Stomach (tissue), 19 donors: ENCODE measurements at places on chromosomes 2 and 18. TPM values are rescaled to one million over a fixed set of nuclear protein-coding genes. Genes with fewer than 3 reads are reported as not detected.

The RSAD2 gene
- not detected for total RNA-seq

- no peak overlapping the region for H3K4me3 ChIP-seq
- no peak for DNase-seq
- no peaks in the 10 kb centered on the region for H3K36me3 ChIP-seq
- H3K27me3 ChIP-seq = no peaks in the 10 kb centered on the region
- no peaks in the 10 kb centered on the region for H3K4me1 ChIP-seq
- H3K27ac ChIP-seq = no peak overlapping the region
Observed at GRCh38 chr2:195304310-195304709, 352.7 kb upstream of the SLC39A10 start.

- H3K27me3 ChIP-seq = no peaks in the 10 kb centered on the region
- H3K4me1 ChIP-seq = peaks cover 8% of the 10 kb centered on the region
- H3K27ac ChIP-seq = no peak overlapping the region
- H3K36me3 ChIP-seq = peaks cover 30% of the 10 kb centered on the region
- no peak overlapping the region for H3K4me3 ChIP-seq
- DNase-seq = peak; percentile 67
Observed at GRCh38 chr2:69464575-69464974, 27.3 kb upstream of the NFU1 start.

GRCh38 chr2:222730366-222730999 lies 59.0 kb downstream of the MOGAT1 start:
- no peak for DNase-seq
- H3K36me3 ChIP-seq = no peaks in the 10 kb centered on the region
- no peaks in the 10 kb centered on the region for H3K27me3 ChIP-seq
- no peak overlapping the region for H3K4me3 ChIP-seq
- H3K27ac ChIP-seq = no peak overlapping the region
- H3K4me1 ChIP-seq = peaks cover 9% of the 10 kb centered on the region

The MMADHC gene
- 34.1 TPM for total RNA-seq

The ACAA2 gene
- 45.5 TPM for total RNA-seq

DNA sequence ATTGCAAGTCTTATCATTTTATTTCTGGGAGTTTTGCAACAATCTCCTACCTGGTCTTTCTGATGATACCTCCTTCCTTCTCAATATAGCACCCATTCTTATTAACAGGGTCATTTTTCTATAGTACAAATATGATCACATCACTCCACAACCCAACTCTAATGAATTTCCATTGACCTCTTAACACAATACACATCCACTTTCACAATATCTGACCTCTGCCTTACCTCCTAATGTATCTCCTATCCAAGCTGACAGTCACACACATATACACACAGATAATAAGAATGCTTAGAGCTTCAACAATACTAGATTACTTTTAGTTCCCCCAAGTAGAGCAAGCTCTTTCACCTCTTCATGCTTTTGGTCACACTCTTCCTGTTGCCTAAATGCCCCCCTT lies 40.9 kb downstream of the EVA1A start:
- H3K27me3 ChIP-seq = no peaks in the 10 kb centered on the region
- H3K4me1 ChIP-seq = no peaks in the 10 kb centered on the region
- H3K27ac ChIP-seq = no peak overlapping the region
- no peak overlapping the region for H3K4me3 ChIP-seq

The SLC40A1 gene
- 60.7 TPM for total RNA-seq

DNA sequence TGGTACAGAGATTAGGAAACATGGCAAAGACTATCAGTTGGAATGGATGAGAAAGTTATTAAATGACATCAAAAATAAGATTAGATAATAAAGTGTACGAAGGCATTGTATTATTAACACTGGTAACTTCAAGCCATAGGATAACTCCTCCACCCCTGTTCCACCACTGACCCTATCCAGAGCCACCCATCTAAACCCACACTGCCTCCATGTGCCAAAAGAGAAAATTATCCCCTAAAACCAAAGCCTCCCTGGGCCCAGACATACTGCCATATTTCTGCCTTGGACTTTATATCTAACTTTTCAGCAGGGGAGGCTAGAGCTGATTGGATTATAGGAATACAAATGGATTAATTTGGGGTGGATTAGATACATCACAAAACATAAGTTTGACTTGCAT lies 443.7 kb downstream of the BCL11A start:
- H3K4me1 ChIP-seq = peaks cover 4% of the 10 kb centered on the region
- no peak overlapping the region for H3K27ac ChIP-seq
- no peaks in the 10 kb centered on the region for H3K27me3 ChIP-seq
- no peaks in the 10 kb centered on the region for H3K36me3 ChIP-seq

- no peak overlapping the region for H3K27ac ChIP-seq
- H3K36me3 ChIP-seq = no peaks in the 10 kb centered on the region
- no peaks in the 10 kb centered on the region for H3K4me1 ChIP-seq
- no peak for DNase-seq
- no peak overlapping the region for H3K4me3 ChIP-seq
Observed at GRCh38 chr18:1907470-1908206, 663.7 kb downstream of the METTL4 start.

The CPO gene
- not detected for total RNA-seq

The UGT1A5 gene
- 1.7 TPM for total RNA-seq

DNA sequence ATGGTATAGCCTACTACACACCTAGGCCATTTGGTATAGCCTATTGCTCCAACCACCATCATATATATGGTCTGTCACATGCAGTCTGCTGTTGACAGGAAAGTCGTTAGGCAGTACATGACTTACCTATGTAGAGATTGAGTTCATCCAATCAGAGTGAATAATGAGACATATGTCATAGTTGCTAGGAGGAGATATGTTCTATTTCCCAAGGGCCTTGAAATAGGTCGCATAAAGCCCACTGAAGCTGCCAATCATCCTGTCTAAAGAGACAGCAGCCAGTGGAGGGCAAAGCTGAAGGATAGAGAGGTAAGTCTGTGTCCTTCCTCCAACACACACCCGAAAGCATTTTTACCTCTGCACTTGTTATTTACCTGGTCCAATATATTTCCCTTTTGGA lies 263.4 kb downstream of the PTPRM start:
- H3K4me3 ChIP-seq = no peak overlapping the region
- H3K27ac ChIP-seq = no peak overlapping the region
- no peak for DNase-seq

The GREB1L gene
- total RNA-seq = 7.5 TPM

DNA sequence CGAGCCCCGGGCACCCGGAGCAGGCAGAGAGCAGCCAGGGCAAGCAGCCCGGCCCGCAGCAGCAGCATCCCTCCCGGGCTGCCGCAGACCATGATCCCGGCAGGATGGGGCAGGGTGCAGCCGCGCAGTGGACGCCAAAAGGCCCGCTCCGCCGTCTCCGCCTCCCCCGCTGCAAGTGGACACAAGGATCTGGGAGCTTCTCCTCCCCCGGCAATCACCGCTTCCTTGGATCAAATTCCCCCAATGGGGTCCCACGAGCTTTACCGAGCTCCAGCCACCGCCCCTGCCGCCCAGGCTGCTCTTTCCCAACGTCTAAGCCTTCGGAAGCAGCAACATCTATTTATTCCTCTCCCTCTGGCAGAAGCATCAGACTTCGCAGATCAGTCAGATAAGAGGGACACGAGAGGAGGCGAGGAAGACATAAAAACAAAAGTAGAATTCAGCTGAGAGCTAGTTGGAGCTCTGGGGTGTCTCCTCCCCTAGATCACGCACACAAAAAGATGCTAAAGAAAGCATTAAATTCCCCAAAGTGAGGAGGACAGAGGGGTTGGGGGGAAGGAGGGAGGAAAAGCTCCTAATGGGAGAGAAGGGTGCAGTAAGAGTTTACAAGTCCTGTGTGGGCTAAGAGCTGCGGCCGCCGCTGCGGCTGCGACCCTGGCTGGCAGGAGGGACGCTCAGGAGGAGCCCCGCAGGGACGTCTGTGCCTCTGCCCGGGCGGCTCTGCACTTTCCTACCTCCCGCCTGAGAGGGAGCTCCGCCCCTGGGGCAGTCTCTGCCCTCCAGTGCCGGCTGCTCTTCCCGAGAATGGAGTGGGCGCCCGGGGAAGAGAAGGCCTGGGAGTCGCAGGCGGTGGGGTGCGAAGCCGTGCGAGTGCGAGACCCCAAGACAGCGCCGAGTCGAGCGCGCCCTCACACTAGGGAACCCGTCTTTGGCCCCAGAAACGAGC lies at the start of gene FRZB:
Gene FRZB, minus strand, starts transcription at position 177 of the 946 bp plus-strand sequence. Its CDS starts 85 bp downstream, at position 92.
- peak within 1 kb of the TSS; percentile 59 for H3K27ac ChIP-seq
- peaks cover 16% of the 10 kb centered on the region for H3K27me3 ChIP-seq
- H3K36me3 ChIP-seq = no peaks in the 10 kb centered on the region
- peak within 1 kb of the TSS; percentile 54 for H3K4me3 ChIP-seq

GRCh38 chr18:8800445-8800844 lies 95.1 kb downstream of the MTCL1 start:
- H3K4me3 ChIP-seq = no peak overlapping the region
- no peaks in the 10 kb centered on the region for H3K36me3 ChIP-seq
- H3K4me1 ChIP-seq = peaks cover 78% of the 10 kb centered on the region
- DNase-seq = peak; percentile 68
- H3K27ac ChIP-seq = peak overlapping the region; percentile 34

- H3K4me1 ChIP-seq = peaks cover 2% of the 10 kb centered on the region
- no peak overlapping the region for H3K27ac ChIP-seq
- H3K27me3 ChIP-seq = no peaks in the 10 kb centered on the region
- H3K36me3 ChIP-seq = no peaks in the 10 kb centered on the region
- no peak overlapping the region for H3K4me3 ChIP-seq
Observed at GRCh38 chr2:120034621-120035020, 21.7 kb downstream of the EPB41L5 start.

DNA sequence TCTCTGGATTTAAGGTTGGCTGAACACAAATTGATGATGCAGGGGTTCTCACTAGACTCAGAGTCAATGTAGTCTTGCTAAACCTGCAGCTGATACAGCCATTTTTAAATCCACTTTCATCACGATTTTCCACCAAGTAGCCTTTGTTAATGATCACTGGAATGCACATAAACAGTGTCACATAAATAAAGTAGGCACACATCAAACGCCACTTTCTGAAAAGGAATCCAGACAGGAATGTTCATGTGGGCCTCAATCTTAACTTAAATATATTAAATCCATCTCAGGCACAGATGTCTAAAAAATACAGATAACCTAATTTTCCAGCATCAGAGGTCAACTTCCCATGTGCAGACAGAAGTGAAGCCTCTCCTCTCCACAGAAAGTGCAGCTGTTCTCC lies 58.3 kb downstream of the LAMA1 start:
- H3K27ac ChIP-seq = no peak overlapping the region
- H3K4me1 ChIP-seq = no peaks in the 10 kb centered on the region
- H3K27me3 ChIP-seq = no peaks in the 10 kb centered on the region
- H3K4me3 ChIP-seq = no peak overlapping the region
- no peak for DNase-seq
- no peaks in the 10 kb centered on the region for H3K36me3 ChIP-seq

DNA sequence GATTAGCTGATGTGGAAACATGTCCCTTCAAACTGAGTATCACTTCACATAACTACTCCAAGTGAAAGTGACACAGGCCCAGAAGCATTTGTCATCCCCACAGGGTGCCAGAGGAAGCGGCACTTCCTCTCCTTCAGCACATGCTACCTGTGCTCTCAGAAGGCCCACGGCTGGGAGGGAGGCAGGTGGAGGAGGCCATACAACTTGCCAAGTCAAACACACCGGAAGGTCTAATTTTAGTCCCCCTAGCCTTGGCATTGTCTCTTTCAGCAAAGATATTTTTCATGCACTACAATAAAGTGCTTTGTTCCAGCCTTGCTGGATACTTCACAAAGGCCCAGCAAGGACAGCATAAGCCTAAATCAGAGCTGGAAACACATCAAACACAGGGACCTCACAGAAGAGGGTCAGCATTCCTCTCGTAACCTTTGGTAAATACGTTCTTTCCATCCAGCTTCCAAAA lies 38.0 kb downstream of the VSNL1 start:
- DNase-seq = no peak
- no peaks in the 10 kb centered on the region for H3K27me3 ChIP-seq

DNA sequence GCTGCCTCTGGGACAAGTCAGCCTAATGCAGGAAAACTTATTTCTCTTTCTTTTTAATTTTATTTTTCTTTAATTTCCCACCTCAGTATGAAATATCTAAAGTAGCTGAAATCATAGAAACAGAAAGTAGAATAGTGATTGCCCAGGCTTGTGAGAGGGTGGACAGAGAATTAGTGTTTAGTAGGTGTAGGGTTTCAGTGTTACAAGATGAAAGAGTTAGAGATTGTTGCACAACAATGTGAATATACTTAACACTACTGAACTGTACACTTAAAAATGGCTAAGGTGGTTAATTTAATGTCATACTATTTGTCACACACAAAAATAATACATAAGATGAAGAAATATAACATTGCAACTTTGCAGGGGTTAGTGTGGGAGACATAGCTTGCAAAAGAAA lies 80.8 kb downstream of the NAT8 start:
- H3K27ac ChIP-seq = no peak overlapping the region
- no peak for DNase-seq
- no peak overlapping the region for H3K4me3 ChIP-seq
- H3K4me1 ChIP-seq = no peaks in the 10 kb centered on the region

DNA sequence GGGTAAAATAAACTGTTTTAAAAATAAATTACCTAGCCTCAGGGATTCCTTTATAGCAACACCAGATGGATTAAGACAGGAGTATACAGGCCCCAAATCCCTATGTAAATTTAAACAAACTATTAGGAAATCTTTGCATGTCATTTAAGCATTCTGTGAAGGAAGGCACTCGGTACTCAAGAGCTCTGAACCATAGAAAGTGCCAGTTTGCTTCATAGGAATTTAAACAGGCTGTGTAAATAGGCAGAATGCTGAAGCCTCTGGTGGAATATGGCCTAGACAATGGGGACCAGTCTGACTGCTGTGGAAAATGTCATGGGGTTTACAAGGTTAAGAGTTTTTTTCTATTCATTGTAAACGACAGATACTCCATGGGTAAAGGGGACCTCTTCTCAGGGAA lies 377.4 kb downstream of the DLGAP1 start:
- no peak for DNase-seq
- no peaks in the 10 kb centered on the region for H3K36me3 ChIP-seq
- H3K27me3 ChIP-seq = no peaks in the 10 kb centered on the region
- H3K4me3 ChIP-seq = no peak overlapping the region

GRCh38 chr18:12330766-12331165 lies 22.7 kb downstream of the TUBB6 start:
- no peak overlapping the region for H3K4me3 ChIP-seq
- H3K36me3 ChIP-seq = peaks cover 82% of the 10 kb centered on the region
- no peak for DNase-seq
- H3K27ac ChIP-seq = no peak overlapping the region
- no peaks in the 10 kb centered on the region for H3K27me3 ChIP-seq

The PTPRM gene
- total RNA-seq = 116 TPM

The COL3A1 gene
- 450 TPM for total RNA-seq

- no peak overlapping the region for H3K4me3 ChIP-seq
- no peaks in the 10 kb centered on the region for H3K4me1 ChIP-seq
- no peaks in the 10 kb centered on the region for H3K27me3 ChIP-seq
- no peak for DNase-seq
Observed at GRCh38 chr18:6564950-6565814, 150.5 kb upstream of the L3MBTL4 start.

The LIMS3 gene
- not detected for total RNA-seq

The NETO1 gene
- total RNA-seq = 1.2 TPM

GRCh38 chr2:66435549-66435875 lies 587 bp downstream of the MEIS1 start:
- DNase-seq = no peak
- peaks cover 31% of the 10 kb centered on the region for H3K36me3 ChIP-seq
- no peak overlapping the region for H3K27ac ChIP-seq
- H3K4me3 ChIP-seq = peak overlapping the region; percentile 74
- H3K4me1 ChIP-seq = peaks cover 17% of the 10 kb centered on the region
- no peaks in the 10 kb centered on the region for H3K27me3 ChIP-seq
